ENCODE measurements at places on chromosomes 2 and 18.

DNA sequence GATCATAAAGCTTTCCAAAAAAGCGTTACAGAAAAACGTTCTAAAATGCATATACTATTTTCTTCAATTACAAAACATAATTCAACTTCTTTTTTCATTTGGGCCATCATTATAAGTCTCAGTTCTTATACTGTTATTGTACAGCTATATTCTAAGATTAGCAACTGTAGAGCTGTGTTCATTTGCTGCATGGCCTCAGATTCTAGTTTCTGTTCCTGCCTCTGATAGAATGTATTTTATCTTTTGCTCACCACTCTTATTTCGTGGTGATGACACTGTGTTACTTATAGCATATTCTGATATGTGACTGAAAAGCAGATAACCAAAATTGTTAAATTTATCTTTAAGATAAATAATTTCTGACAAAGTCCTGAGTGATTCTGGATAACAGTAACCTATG is 67.2 kb downstream of the PTRHD1 start:
- no peak for DNase-seq

DNA sequence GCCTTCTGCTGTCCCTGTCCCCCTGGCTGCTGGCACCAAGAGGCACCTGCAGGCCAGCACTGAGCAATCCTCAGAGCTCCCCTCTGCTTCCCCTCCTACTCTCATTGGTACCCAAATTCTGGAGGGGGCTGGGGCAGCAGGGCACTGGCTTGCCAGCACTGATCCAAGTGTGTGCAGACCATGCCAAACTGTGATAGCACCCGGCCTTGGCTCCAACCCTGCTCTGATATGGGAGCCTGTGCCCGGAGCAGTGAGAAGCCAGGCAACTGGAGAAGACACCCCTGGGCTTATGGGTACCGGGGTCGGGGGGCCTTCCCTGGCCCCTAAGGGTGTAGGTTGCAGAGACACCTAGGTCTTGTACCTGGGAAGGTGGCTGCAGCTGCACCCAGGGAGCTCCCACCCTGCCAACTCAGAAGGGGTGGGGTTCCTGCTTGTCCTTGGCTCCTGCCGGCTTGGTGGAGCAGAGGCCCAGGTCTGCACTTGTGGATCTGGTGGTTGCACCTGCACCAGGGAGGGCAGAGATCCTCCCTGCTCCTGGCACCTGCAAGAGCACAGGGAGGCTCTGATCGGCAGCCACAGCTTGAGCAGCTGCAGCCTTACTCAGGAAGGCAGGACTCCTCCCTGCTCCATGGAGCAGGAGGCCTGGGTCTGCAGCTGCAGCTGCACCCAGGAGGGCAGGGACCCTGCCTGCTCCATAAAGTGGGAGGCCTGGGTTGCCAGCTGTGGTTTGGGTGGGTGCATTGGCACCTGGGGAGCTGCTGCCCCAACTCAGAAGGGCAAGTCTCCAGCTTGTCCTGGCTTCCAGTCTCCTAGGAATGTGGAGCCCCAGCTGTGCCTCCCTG is 96.3 kb downstream of the BCL2L11 start:
- no peak for DNase-seq

DNA sequence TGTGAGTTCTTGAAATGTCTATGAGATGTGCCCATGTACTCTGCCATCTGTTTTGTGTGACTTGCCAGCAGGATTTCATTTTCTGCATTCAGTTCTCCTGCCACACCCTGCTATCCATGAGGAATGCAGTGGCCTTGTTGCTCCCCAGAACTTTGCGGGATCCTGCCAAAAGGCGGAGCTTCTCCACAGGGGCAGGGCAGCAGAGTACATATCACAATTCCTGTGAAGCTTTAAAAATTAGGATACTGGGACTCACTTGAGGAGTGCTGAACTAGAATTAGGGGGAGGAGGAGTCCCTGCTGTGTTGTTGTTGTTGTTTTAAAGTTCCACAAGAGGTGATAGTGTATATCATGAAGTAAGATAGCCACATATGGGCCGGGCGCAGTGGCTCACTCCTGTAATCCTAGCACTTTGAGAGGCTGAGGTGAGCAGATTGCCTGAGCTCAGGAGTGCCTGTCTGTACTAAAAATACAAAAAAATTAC is 76.4 kb downstream of the TANC1 start:
- no peak for DNase-seq

GRCh38 chr2:227117852-227118251 is 46.2 kb downstream of the COL4A4 start:
- no peak for DNase-seq

DNA sequence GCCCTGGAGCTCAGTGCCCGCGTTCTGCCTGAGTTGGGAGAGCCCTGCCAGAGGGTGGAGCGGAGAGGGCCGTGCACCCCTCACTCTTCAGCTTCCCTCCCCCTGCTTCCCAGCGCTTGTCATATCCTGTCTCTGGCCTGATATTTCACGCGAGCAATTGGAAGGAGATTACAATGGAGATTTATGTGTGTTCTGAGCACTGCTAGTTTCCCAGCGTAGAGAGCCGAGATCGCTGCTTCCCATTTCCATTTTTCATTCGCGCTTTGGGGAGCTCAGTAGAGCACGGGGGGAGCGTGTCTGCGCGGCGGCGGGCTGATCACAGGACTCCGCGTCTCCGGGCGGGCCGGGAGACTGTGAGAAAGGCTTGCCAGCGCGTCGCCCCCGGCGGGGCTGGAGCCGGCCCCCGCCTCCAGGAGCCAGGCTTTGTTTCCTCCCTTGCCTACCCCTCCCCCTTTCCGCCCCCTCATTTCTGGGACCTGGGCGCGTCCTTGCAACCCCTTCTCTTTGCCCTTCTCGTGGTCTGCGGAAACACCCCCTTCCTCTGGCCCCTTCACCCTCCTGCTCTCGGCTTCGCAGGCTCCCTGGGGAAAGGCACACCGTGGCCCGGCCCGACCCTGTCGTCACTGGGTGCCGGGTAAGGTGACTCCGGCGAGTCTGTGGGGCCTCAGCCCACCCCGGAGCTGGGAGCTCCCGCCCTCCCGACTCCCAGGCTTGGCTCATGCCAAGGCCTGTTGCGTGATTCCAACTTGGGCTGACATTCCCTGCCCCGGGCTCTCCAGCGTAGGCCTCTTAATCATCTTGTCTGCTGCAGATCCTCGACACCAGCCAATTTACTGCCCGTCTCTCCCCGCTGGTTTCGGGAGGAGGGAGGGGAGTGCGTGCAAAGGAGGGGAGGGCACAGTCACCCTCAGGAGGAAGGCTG is 5.8 kb downstream of the DLX2 start:
- DNase-seq: no peak

GRCh38 chr2:32787207-32787606 is 159.4 kb downstream of the TTC27 start:
- DNase-seq: no peak

GRCh38 chr2:144943293-144943941 is 423.5 kb upstream of the ZEB2 start:
- DNase-seq: no peak

GRCh38 chr2:15667809-15668556 is 76.3 kb downstream of the DDX1 start:
- DNase-seq: no peak

DNA sequence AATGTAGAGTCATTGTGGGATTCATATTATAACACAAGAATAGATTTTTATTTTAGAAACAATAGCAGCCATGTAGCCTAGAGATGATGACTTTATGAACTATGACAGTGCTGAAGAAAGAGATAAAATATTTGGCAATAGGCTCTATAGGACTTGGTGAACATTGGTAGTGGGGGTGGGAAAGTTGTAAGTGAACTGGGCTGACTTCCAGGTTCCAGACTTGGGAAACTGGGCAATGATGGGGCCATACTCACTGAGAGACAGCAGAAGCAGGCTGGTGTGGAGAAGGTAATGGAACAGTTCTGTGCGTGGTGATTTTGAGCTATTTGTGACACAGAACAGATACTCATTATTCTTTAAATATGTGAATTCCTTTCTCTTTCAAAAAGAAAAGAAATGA is 470.3 kb upstream of the HNRNPA3 start:
- no peak for DNase-seq

GRCh38 chr2:75416420-75417342 is 144.1 kb downstream of the EVA1A start:
- DNase-seq: no peak

- DNase-seq: no peak
These were observed at the start of gene CACNB4 for GRCh38 chr2:152098496-152099366. Gene CACNB4 (minus strand): TSS chr2:152099044.

DNA sequence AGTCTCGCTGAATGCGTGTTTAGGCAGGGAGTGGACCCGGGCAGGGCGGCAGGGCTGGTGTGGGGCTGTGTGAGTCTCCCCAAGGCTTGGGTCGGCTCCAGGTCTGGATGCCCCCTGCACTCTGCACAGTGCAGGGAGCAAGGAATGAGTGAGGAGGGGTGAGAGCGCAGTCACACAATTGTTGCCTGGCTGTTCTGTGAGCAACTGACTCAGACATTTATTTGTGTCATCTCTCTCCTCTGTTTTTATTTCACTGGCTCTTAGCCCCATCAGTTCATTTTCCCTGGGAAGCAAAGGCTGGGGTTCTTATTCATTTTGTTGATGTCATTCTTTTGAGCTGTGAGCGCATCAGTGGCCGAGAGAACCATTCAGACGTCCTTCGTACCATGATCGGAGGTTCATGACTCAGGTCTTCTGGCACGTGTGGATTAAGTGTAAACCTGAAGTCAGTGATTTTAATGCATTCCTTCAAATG is 61.1 kb downstream of the GATA6 start:
- DNase-seq: no peak

GRCh38 chr18:37482433-37482832 is 83.2 kb downstream of the CELF4 start:
- no peak for DNase-seq

- DNase-seq: no peak
These were observed 119.7 kb downstream of the PDCL3 start for GRCh38 chr2:100682536-100682935.

- DNase-seq: no peak
These were observed 29.0 kb downstream of the SESTD1 start for GRCh38 chr2:179235463-179236108.

DNA sequence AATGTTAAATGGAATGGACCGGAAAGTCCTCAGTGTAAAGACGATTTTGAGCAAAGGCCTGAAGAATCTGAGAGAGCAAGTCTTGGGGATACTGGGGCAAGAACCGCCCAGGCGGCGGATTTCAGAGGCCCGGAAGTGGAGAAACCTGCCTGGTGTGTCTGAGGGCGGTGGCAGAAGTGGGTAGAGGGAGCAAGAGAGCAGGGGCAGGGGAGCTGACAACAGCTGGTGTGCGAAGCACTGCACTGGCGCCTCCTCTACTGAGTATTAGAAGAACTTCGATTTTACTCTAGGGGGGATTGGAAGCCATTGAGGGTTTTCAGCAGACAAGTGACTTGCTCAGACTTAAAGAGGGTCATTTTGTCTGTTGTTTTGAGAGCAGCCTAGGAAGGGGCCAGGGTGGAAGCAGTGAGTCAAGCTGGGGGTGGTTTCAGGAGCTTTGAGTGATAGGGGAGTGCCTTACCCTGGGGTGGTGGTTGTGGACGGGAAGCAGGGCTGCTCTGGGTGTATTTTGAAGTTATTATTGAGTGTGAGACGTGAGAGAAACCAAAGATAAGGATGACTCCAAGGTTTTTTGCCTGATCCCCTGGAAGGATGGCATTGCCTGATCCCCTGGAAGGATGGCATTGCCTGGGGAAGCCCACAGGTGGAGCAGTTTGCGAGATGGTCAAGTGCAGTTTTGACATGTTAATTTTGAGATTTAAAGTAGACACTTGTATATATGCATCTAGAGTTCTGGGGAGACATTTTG is 52.5 kb downstream of the ZNF236 start:
- peak; percentile 39 for DNase-seq

DNA sequence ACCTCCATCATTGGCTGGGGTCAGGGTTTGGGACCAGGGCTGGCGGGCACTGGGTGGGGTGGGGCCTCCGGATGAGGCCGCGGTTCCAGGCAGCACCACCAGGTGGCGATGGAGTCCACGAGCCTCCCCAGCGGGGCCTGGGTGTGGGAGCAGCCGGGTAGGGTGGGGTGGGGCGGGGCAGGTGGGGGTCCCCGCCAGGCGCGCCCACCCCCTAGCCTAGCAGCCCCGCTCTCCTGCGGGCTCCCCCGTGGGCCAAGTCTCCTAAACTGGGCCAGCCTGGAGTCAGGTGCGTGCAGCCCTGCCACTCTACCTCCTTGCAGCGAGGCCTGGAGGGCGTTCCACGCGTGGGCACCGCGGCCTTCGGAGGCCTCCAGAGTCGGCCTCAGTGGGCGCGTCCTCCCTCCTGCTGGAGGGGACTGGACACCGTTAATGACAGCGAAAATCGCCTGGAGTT is 187.5 kb downstream of the TWIST2 start:
- peak; percentile 36 for DNase-seq

GRCh38 chr2:7672027-7672684 is 754.9 kb downstream of the RNF144A start:
- peak; percentile 40 for DNase-seq

- DNase-seq: no peak
These were observed 9.0 kb upstream of the CCDC150 start for GRCh38 chr2:196630531-196630930.

DNA sequence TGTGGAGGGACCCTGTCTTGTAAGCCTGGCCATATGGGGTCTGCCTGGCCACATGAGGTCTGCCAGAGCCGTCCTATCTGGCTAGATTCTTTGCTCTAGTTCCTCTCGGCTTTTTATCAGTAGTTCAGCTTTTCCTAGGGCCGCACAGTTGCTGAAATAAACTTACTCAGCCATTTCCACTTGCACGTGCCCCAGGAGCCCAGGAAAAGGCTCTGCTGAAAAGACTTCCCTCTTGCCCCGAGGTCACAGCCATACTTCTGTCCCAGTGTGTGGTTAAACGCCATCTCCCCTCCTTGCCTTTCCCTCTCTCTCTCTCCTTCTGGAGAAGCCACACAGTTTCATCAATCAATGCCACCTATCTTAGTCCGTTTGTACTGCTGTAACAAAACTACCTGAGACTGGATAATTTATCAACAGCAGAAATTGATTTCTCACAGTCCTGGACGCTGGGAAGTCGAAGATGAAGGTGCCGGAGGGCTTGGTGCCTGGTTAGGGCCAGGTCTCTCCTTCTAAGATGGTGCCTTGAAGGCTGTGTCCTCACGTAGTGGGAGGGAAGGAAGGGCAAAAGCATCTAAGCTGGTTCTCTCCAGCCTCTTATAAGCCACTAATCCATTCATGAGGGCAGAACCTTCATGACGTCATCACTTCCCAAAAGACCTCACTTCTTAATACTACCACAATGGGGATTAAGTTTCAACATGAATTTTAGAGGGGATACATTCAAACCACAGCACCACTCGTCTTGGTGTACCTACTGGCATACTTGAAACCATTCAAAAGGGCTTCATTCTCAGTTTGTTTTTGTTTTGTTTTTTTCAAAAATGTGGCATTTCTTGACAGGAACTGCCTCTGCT is 11.2 kb upstream of the GALM start:
- no peak for DNase-seq

- no peak for DNase-seq
These were observed 163.6 kb downstream of the PRKCE start for GRCh38 chr2:45814951-45815621.

DNA sequence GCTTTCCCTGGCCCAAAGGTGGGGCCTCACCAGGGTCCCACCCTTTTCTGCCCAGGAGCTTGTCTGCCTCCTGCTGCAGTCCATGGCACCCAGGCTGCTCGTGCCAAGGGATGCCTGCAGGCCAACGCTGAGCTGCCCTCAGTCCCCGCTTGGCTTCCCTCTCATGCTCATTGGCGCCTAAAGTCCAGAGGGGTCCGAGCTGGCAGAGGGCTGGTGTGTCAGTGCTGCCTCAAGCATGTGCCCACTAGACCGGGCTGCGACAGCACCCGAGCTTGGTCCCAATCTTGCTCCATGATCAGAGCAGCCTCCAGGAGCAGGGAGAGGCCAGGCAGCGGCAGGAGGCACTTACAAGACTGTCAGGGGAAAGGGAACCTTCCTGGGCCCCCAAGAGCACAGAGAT is 287.0 kb downstream of the ICOS start:
- DNase-seq: no peak
